ENCODE measurements at places on chromosomes 5 and 9.

- no peak for DNase-seq
These were observed 30.6 kb upstream of the ANKRD33B start for GRCh38 chr5:10533226-10533625.

- no peak for DNase-seq
These were observed 32.8 kb upstream of the MCTP1 start for GRCh38 chr5:95317687-95318086.

DNA sequence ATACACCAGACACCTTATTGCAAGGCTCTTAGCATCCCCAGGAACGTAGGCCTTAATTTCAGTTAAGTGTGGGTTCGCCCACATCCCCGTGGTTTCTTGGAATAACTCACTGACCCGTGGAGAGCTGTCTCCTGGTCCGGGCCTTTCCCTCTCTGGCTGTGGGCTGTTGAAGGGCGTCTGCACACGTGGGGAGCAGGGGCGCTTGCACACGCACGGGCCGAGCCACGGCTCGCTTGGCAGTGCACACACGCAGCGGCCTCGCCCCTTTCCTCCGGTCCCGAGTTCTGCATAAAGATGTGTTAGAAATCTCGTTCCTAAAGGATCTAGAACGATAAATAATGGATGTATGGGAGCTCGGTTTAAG is 141.9 kb downstream of the PBX3 start:
- DNase-seq, result no peak

- peak; percentile 34 for DNase-seq
These were observed 10.5 kb upstream of the TRIM36 start for GRCh38 chr5:115180165-115180709.

- DNase-seq, result no peak
These were observed 86.3 kb upstream of the GRHPR start for GRCh38 chr9:37336150-37336549.

DNA sequence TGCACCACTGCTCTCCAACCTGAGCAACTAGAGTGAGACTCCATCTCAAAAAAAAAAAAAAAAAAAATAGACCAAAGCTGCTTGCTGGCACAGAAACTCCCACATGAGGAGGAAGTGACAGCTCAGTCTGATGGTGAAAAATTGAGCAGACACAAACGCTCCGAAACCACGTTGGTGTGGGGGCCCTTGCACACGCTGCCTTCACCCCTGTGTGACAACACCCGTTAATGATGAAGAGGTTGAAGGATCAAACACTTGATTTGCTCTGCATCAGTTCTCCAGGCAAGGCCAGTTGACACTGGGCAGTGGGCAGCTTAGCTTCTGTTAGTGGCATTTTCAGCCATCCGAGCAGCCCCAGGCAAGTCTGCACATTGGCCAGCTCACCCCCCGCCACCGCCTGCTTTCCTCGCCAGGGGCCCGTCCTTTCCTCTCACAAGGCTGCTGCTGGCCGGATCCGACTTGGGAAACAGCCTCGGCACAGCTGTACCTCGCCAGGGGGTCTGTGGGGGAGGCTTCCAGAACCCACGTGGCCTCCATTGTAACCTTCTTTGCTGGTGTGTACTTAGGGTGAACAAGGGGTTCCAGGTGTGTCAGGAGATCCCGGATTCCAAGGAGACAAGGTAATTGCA is 79.8 kb downstream of the COL27A1 start:
- no peak for DNase-seq

GRCh38 chr5:132684922-132685720 is 11.3 kb downstream of the IL4 start:
- DNase-seq, result no peak

DNA sequence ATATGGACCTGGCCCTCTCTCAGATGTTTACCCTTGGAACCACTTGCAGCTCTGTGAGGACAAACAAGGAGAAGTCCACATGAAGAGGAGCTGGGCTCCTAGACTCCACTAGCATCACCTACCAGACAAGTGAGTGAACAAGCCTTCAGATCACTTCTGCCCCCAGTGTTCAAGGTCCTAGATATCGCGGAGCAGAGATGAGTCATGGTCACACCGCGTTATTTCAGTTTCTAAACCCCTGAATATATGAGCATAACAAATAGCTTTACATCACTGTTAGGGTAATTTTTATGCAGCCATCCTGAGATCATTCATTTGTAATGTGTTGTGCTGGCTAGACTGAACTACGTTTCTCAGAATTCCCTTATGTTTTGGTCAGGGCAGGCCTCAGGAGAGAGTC is 77.0 kb upstream of the DAP start:
- no peak for DNase-seq

DNA sequence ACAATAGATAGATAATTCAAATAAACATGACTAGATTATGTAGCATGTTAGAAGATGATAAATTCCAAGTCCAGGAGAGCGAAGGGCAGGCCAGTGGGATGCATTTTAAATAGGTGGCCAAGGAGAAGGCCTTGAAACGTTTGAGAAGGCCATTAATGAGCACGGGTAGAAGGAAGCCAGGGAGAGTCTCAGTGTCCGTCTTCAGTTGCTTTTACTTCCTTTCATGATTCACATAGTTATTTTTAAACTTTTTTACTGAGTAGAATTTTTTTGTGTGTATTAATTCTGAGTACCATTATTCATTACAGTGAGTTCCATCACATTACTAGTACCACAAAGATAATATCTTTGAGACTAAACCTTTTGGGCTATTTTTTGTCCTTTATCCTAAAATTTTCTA is 259.2 kb downstream of the ARRDC3 start:
- no peak for DNase-seq

DNA sequence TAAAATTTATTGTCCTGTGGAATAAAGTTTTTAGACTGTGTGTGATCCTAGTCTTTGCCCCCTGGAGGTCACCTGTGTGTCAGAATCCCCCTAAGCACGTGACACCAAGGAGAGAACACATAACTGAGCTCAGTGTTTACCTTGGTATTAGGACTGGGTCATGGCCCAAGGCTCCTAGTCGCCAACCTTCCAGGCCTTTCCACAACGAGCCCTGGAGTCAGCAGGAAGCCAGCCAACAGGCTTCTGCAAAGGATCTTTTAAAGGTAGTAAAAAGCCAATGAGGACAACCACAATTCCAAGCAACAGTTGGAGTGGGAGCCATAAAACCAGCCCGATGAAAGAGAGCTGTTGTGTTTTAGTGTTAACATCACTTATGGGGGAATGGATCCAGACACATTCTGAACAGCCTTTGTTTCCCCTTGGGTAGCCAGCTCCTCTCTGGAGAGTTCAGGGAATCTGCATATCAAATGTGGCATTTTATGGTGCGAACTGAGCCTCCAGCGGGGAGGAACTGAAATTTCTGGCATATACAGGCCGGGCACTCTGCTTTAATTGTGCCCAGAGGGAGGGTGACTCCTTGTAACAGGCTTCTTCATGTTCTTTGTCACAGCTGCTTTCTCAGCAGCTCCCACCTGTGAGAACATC is 239.9 kb downstream of the FSTL4 start:
- no peak for DNase-seq

GRCh38 chr5:108560581-108560980 is 178.7 kb upstream of the FBXL17 start:
- DNase-seq, result no peak

DNA sequence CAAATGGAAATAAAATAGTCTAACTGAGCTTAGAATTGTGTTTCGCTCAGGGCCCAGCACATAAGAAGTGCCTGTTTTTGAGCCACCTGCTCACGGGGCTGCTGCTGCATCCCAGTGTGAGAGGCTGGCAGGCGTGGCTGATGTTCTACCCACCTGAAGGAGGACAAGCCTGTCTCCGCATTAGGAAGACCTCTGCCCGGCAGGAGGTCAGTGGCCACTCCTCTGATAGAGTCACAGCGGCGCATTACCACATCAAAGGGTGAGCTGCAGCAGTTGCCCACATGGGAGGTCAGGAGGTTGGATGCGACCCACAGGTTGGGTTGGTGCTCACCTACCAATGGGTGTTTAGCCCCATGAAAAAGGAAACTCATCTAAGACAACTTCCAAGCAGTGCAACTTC is 3.7 kb upstream of the SLC6A7 start:
- DNase-seq, result no peak

- no peak for DNase-seq
These were observed 820 bp upstream of the CFAP90 start for GRCh38 chr5:7851617-7852289.

- DNase-seq, result no peak
These were observed 47.4 kb downstream of the VAV2 start for GRCh38 chr9:133944746-133945135.
